ENCODE measurements at places on chromosomes 3 and 15. TPM values are rescaled to one million over a fixed set of nuclear protein-coding genes. Genes with fewer than 3 reads are reported as not detected.

B3GNT5 gene
- total RNA-seq = 29.4 TPM

- DNase-seq = peak; percentile 90
These were observed 4.6 kb downstream of the DPP8 start for GRCh38 chr15:65512807-65513416.

GRCh38 chr3:123330441-123330991 is 118.4 kb downstream of the ADCY5 start:
- no peak for DNase-seq

CCDC33 gene
- not detected for total RNA-seq

GRCh38 chr3:9194509-9195184 is 54.8 kb downstream of the SRGAP3 start:
- DNase-seq = no peak

ERICH6 gene
- total RNA-seq = not detected

SLC30A4 gene
- 3.8 TPM for total RNA-seq

KCNAB1 gene
- 11.7 TPM for total RNA-seq

DNA sequence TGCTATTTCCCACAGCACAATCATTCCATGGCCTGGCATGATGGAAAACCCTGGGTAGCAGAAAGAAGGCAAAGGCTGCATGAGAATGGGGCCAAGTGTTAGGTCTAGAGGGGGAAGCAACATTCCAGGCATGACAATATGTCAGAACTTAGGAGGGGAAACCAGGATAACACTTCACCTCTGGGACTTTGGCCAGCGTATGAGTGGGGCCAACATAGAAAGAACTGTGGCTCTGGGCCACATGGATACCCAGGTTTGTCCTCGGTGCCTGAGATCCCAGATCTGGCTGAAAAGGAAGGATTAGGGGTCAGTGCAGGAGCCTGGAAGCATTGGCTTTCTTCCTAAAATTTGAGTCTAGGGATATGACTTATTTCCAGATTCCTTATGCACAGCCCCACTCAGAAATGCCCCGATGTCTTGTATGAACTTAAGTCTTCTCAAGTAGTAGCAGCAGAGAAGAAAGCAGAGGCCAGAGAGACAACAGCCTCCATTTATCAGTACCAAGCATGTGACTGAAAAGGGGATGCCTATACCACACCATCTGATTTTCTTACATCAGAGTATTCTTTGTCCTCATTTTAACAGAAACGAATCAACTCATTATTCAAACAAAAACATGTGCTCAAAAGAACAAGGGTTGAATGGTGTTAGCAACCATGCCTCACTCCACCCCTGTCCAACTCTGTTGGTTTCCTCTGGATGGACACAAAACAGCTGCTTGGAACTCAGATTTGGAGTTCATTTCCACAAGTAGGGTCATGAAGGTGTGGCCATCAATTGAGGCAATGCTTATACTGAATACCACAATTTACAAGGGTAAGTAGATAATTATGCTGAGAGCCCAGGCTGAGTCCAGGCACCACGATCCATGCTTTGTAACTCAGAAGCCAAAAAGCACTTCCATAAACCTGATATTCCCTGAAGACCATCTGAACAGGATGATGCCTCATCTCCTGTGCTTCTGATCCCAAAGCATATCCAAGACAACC is 43.7 kb upstream of the NDUFB4 start:
- DNase-seq = no peak

GRCh38 chr3:79358327-79358726 is 409.5 kb downstream of the ROBO1 start:
- DNase-seq = no peak

Measured in endothelial cell of umbilical vein (primary cell).